ENCODE measurements at places on chromosomes 1 and 21. TPM values are rescaled to one million over a fixed set of nuclear protein-coding genes. Genes with fewer than 3 reads are reported as not detected.

Gene PCP4L1
- total RNA-seq = not detected

Gene VWA5B1
- total RNA-seq = not detected

Gene PTGFRN
- 7.0 TPM for total RNA-seq

Gene TPTE
- total RNA-seq = not detected

Gene ASCL5
- total RNA-seq = not detected

Gene VCAM1
- 4.5 TPM for total RNA-seq

Gene TAF12
- total RNA-seq = 32.6 TPM

Gene ADGRL4
- total RNA-seq = 7.0 TPM

Gene TNN
- total RNA-seq = not detected

Gene AMY1C
- total RNA-seq = not detected

Gene BLACAT1
- total RNA-seq = not detected

Gene DISC1
- total RNA-seq = 3.4 TPM

Gene LCE1B
- total RNA-seq = not detected

Gene RIPK4
- total RNA-seq = under 0.01 TPM

Gene ADAM30
- not detected for total RNA-seq

Gene GBP5
- total RNA-seq = not detected

Gene NLRP3
- total RNA-seq = not detected

Gene KRTAP7-1
- not detected for total RNA-seq

Gene GCSAML
- total RNA-seq = not detected

Gene TNFRSF9
- total RNA-seq = 0.15 TPM

Gene PGLYRP4
- total RNA-seq = not detected

Gene CYP4A22
- total RNA-seq = not detected

Gene PLPP3
- 29.3 TPM for total RNA-seq

Gene SPATA17
- total RNA-seq = 0.84 TPM

Gene C1QA
- total RNA-seq = not detected

Gene MAB21L3
- not detected for total RNA-seq

Gene CYP4A11
- not detected for total RNA-seq

Gene NR5A2
- total RNA-seq = not detected

Gene TFF2
- total RNA-seq = not detected

All from bronchus fibroblast of lung (primary cell).